Stomach (tissue), 19 donors: ENCODE measurements at places on chromosomes 16 and 17. TPM values are rescaled to one million over a fixed set of nuclear protein-coding genes. Genes with fewer than 3 reads are reported as not detected.

The SHISA9 gene
- total RNA-seq: not detected

The RAB37 gene
- total RNA-seq: not detected

The SCGB1C2 gene
- not detected for total RNA-seq

The TNFRSF12A gene
- 134 TPM for total RNA-seq

The KRTAP16-1 gene
- total RNA-seq: not detected

The RASL10B gene
- total RNA-seq: 0.43 TPM

The TMEM238L gene
- 51.2 TPM for total RNA-seq

The TBC1D3G gene
- total RNA-seq: not detected

The IL17C gene
- total RNA-seq: not detected

The CRISPLD2 gene
- 102 TPM for total RNA-seq

The SMPD3 gene
- 76.3 TPM for total RNA-seq

The ZPBP2 gene
- total RNA-seq: not detected

The SNX11 gene
- total RNA-seq: 35.7 TPM

DNA sequence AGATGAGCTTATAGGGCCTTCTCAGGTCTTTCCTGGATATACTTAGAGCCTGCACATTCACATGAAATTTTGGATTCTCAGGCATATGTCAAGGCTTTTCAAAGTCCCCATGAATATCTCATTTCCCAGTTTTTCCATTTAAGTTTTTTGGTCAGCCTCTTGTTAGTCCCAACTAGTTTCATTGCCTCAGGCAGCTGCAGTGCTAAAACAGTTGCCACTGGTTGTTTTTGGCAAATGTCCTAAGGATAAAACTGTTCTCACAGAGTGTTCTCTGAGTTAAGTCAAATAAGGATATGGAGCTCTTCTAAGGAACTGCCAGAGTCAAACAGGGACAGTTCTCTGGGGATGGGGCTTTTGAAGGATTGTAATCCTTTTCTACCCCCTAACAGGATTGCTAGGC, 39.9 kb upstream of the ABCC11 start:
- no peak for DNase-seq

GRCh38 chr17:68385490-68386215, 71.6 kb downstream of the WIPI1 start:
- no peak for DNase-seq

- DNase-seq: no peak
Observed at GRCh38 chr16:75202069-75202590, 4.8 kb downstream of the CTRB2 start.

- DNase-seq: no peak
Observed at GRCh38 chr17:29376667-29377270, 13.4 kb upstream of the TAOK1 start.

GRCh38 chr17:78965491-78965924, 14.2 kb downstream of the LGALS3BP start:
- DNase-seq: no peak

DNA sequence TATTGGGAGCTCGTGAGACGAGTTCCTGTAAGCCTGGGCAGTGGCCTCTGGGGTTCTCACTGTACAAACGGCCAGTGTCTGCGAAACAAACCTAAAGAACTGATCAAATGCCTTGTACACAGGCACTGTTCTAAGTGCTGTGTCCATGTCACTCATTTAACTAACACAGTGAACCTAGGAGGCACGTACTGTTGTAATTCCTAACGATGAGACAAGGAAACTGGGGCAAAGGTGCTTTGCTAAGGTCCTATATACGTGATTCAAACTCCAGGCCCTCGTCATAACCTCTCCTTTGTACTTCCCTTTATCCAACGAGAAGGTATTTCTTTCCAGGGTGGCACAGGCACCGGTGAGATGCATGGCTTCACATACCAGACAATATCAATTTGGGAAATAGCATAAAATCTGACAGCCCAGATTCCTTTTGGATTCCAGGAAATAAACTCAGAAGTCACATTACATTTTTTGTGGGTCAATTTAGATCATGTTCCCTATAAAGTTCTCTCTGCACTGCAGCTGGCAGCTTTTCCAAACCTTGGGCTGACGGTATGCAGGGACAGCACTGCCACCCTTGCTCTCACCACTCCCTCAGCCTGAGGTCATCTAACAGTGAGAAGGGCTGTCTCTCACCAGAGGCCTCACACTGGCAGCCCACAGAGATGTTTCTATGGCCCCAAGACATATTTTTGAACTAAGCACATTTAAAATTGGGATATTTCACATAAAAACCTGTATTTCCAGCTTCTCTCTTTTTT, 18.3 kb downstream of the GLYR1 start:
- no peak for DNase-seq

GRCh38 chr16:82329504-82330192, 159.6 kb upstream of the MPHOSPH6 start:
- peak; percentile 82 for DNase-seq

GRCh38 chr17:71922439-71922838, 198.4 kb upstream of the SOX9 start:
- no peak for DNase-seq

GRCh38 chr16:75063549-75064088, 53.0 kb downstream of the LDHD start:
- DNase-seq: no peak

DNA sequence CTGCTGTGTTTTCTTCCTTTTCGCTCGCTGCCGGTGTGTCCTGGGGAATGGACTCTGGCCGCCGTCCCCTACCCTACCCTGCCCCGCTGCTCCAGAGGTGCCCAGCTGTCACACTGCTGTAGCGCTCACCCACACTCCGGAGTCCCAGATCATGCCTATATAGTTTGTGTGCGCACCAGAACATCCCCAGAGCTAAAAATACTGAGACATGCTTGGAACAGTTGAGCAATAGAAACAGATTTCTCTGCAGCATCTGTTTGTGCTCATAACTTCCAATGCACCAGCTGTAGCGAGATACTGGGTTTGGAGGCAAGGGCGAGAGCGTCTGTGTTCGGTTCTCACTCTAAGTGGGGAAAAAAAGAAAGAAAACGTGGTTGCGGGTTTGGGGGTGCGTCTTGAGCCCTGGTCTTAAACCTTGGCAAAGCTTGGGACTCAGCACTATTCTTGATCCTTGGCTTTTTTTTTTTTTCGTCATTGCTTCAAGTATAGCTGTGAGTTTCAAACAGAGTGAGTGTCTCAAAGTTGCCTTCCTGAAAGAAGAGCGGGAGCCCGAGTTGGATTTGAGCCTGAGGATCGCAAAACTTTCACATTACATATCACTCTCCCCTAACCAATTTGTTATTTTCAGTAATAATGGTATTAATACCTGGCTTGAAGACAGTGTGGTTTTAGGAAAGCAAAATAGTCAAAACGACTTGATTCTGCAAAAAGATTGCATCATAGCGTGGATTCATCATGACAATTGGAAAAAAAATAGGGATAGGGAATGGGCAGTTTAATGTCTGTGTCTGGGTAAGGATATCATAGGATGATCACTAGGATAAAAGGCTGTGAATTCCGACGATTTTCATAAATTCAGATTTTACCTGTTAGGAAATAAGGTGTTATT, 621 bp downstream of the KCNJ2 start:
- DNase-seq: no peak

- no peak for DNase-seq
Observed at GRCh38 chr17:49120166-49120565, 12.4 kb upstream of the B4GALNT2 start.

DNA sequence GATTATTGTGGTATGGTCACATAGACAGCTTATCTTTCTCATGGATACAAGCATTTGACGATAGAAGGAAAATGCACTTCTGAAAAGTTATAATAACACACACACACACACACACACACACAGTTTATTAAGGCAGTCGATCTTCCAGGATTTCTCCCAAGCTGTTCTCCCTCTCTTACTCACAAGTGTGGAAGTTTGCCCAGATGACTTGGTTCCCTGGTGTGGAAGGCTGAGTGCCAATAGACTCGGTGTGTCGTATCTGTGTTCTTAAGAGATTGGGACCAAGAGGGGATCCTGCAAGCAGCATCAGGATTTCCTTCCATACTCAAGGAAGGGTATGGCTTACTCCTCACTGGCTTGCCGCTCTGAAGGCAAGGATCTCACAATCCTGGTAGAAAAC, 279.6 kb downstream of the HS3ST3B1 start:
- no peak for DNase-seq

GRCh38 chr16:54939510-54940278, 9.0 kb downstream of the IRX5 start:
- peak; percentile 22 for DNase-seq

GRCh38 chr17:46822388-46822921, 4.0 kb upstream of the WNT3 start:
- no peak for DNase-seq

GRCh38 chr17:71527311-71527710, 593.5 kb upstream of the SOX9 start:
- no peak for DNase-seq

GRCh38 chr17:45146890-45147580, 1.2 kb upstream of the HEXIM1 start:
- DNase-seq: peak; percentile 92

GRCh38 chr16:48052731-48053417, 102.9 kb downstream of the ABCC12 start:
- DNase-seq: no peak

GRCh38 chr16:81651758-81652718, 127.1 kb upstream of the PLCG2 start:
- DNase-seq: no peak

- DNase-seq: no peak
Observed at GRCh38 chr16:81140930-81141780, 45.0 kb upstream of the GCSH start.

DNA sequence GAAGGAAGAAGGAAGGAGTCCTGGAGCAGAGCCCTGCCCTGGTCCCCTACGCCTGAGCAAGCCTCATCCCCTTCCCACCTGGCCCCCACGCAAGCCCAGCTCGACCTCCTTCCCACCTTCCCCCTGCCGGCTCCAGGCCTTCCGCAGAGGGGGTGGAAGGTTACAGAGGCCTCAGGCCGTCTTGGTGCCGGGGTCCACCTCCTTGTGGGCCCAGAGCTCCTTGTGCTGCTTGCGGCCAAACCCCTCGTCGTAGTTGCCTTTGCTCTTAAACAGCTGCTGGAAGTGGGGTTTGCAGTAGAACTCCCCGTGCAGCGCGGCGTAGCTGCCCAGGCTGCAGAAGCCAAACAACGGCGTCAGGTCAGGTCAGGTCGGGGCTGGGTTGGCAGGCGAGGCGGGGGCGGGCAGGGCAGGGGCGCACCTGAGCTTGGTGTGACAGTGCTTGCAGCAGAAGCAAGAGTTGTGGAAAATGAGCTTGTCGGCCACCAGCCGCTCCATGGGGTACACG, 1.5 kb downstream of the LIMD2 start:
- peak; percentile 30 for DNase-seq

GRCh38 chr17:74744714-74745547, 3.5 kb upstream of the NHERF1 start:
- DNase-seq: peak; percentile 89

- DNase-seq: no peak
Observed at GRCh38 chr16:31157136-31157535, 7.3 kb upstream of the PRSS36 start.

DNA sequence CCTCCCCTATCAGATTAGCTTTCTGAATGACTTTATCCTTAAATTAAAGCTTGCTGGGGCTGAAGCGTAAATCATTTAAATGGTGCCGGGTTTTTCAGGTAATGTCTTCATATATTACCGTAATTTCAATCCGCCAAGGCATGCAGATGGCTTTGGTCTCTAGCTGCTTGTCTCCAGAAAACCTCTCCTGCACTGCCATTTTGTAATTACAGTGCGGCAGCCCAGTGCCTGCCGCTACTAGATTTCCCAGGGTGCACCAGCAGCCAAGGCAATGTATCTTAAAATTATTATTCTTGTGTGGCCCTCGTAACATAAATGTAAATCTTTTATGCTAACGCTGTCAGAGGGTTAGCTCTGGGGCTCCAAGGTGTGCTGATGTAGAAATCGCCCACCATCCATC, 208.5 kb downstream of the TMEM114 start:
- no peak for DNase-seq

DNA sequence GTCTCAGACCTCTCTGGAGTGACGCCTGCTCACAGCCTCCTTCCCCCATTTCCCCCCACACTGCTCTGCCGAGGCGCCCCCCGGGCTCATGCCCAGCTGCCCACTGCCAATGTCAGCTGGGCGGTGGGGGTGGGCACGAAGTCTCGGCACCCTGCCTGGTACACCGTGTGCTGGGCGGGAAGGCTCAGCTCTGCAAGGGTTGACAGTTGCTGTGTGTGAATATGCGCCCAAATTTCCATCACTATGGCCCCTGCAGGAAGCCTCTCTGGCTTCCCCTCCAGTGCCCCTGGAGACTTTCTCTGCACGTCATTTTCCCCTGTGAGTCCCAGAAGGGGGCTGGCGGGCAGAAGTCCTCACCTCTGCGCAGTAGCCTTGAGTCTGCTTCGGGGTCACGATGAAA, 11.6 kb upstream of the CAMKK1 start:
- DNase-seq: no peak

DNA sequence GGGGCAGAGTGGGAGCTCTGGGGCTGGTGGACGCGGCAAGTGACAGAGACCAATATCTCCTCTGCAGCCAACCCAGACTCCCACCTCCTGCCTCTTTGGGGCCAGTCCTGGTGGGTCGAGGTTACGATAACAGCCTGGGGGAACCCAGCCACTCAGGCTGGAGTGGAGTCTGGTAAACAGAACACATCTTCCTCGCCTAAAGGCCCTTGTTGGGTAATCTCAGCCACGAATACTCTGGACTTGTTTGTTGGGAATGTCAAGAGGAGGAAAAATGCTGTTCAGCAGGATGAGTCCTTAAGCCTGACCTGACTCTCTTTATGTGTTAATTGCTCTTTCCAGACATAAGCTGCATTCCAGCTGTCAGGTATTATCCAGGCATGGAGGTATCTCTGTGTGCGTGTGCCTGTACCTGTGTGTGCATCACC, 8.0 kb upstream of the SPNS2 start:
- DNase-seq: no peak

DNA sequence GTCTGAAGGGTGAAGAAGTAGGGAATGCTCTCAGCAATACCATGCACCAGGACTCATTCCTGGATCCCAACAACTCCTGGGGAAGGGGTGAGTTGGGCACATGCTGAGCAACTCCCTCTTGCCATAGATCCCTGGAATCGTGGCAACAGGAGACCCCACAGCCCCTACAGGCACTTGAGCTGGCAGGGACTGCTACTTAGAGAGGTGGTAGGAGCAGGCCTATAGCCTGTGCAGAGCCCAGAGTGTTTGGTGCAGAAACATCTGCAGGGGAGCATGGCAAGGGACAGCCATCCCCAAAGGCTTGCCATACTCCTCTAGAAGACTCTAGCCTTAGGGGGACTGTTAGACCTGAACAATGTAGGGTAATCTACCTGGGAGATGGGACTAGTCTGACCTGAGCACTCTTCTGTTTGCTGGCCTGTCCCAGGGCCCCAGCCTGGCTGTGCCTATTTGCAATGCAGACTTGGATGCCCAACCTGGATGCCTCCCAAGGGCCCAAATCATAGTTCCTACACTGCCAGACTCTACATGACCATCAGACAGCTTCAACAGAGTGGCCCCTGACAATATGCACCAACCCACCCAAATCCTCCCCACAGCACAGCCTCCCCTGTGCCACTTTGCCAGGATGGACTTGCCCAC, 568.6 kb upstream of the KIF2B start:
- no peak for DNase-seq

- DNase-seq: no peak
Observed at GRCh38 chr17:41287050-41287449, 11.6 kb downstream of the KRTAP9-7 start.
